Naive thymus-derived CD8-positive, alpha-beta T cell (primary cell): ENCODE measurements at places on chromosomes 7 and 10.

- no peak for DNase-seq
Observed at GRCh38 chr10:95835149-95835860, 72.5 kb upstream of the CC2D2B start.

- no peak for DNase-seq
Observed at GRCh38 chr10:112335111-112335867, 38.6 kb upstream of the ACSL5 start.

- no peak for DNase-seq
Observed at GRCh38 chr10:48818861-48819520, 120.6 kb downstream of the LRRC18 start.

- no peak for DNase-seq
Observed at GRCh38 chr10:112351146-112351545, 22.8 kb upstream of the ACSL5 start.
